Stimulated activated CD4-positive, alpha-beta T cell treated with anti-CD3 and anti-CD28 coated beads, Interleukin-4, amount 100 ng/mL, for 1 hour (primary cell): ENCODE measurements at places on chromosomes 6 and 20.

GRCh38 chr6:169848946-169849345 lies 97.5 kb downstream of the ERMARD start:
- DNase-seq = no peak

DNA sequence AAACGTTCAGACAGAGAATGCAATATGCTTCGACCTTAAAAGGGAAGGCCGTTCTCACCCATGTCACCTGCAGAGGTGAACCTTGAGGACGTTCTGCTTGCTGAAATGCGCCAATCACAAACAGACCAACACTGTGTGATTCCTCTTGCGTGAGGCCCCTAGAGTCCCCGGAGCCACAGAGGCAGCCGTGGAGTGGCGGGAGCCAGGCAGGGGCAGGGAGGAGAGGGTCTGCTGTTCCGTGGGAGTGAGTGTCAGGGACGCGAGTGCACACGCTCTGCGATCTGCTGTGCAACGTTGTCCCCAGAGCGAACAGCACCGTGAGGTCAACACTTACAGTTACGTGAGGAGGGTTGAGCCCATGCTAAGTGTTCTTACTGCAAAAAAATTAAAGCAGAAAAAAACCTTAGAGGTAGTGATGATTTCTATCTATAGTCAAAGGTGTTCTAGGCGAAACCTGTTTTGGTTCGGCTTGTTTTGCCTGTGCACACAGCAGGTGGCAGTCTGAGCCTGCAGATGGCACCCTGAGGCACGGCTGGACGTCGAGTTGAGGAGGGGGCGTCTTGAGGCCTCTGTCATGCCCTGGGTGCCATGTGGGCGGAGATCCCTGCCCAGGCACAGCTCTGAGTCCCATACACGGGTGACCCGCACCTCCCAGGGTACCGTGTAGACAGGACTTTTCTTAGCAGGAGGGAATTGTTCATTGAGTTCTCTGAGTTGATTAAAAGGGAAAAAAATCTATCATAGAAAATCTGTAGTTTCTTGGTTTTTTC lies 71.7 kb upstream of the FRMD1 start:
- DNase-seq = no peak

- no peak for DNase-seq
Observed at GRCh38 chr6:166415306-166415705, 32.6 kb upstream of the MPC1 start.

DNA sequence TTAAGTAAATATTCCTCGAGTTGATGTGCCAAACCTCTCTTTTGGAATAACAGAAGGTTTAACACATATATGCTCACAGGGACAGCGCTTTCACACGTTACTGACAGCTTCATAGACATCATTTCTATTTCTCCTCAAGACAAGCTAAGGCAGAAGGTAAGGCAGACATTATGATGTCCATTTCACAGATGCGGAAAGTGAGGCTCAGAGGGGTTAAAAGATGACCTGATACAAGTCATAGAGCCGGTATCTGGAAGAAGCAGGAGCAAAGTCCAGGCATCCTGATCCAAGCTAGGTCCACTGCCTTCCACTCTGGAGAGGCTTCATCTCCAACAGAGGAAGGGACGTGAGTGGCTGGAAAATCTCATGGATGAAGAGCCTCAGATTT lies 86.7 kb downstream of the FOXC1 start:
- no peak for DNase-seq

DNA sequence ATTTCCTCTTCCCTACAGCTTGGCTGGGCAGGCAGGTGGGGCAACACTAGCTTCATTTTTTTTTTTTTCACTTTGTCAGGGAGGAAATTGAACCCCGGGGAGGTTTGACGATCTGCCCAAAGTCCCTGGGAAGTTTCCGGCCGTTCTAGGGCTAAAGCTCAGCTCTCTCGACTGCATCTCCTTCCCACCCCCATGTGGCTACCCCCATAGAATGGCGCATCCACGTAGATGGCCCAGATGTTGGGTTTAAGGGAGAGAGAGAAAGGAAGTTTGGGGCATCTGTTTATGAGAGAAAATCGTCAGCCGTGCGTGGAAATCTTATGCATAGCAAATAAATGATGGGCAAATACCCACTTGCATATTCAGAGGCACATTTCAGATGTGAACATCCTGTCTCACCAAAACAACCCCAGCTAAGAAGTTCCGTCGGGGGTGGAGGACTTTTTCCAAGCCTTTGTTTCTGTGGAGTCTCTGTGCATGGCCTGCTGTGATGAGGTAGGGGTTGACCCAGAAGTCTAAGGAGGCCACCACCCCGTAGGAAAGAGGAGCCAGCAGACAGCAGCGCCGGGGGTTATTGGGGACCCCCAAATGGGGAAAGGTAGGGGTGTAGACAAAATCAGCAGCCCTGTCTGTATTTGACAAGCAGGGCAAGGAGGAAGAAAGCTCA lies 40.5 kb upstream of the ZNF831 start:
- DNase-seq = peak; percentile 30

- no peak for DNase-seq
Observed at GRCh38 chr6:6439778-6440177, 119.3 kb upstream of the F13A1 start.

GRCh38 chr6:150133686-150134085 lies 9.2 kb upstream of the PPP1R14C start:
- no peak for DNase-seq

DNA sequence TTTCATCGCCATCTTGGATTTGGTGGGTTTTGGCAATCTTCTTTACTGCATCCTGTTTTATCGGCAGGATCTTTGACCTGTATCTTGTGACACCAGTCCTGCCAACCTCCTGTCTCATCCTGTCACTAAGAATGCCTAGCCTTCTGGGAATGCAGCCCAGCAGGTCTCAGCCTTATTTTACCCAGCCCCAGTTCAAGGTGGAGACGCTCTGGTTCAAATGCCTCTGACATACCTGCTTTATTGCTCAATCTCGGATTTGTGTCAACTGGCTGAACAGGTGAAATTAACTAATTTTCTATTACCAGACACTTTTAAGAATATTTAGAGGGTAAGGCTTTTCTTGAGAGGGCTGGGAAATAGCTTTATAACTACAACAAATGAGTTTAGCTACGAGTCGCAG lies 102.5 kb downstream of the SASH1 start:
- DNase-seq = no peak

- no peak for DNase-seq
Observed at GRCh38 chr6:157066781-157067491, 256.4 kb downstream of the TMEM242 start.

GRCh38 chr6:132937466-132937906 lies 123.1 kb downstream of the RPS12 start:
- DNase-seq = peak; percentile 2

DNA sequence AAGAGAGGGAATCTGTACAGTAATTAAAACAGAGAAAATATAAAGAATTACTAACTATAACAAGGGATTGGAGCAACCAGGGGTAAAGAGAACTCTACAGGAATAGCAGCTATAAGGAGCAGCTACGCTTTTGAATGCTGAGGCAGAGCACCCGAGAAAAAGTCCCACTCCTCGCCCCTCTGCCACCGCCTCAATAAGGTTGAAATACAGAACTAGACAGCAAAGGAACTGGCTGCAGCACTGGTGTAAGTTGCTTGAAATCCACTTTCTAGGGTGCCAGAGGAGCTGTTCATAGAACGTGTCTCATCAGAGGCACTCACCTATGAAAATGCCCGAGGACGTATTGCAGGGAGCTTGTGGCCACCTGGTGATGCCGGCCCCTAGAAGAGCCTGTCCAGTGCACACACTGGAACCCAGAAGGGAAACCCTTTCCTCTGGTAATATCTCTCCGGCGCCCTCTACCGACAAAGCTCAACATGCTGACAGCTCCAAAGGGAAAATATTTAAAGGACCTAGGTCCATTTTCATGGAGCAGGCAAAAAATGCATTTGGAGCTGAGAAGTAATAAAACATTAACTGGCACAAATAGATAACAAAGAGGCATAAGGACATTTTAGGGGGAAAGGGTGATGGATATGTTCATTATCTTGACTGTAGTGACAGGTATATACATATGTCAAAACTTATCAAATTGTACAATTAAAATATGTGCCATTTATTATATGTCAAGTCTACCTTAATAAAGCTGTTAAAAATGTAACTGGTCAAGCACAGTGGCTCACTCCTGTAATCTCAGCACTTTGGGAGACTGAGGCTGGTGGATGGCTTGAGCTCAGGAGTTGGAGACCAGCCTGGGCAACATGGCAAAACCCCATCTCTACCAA lies 137.4 kb upstream of the HDAC2 start:
- peak; percentile 15 for DNase-seq

DNA sequence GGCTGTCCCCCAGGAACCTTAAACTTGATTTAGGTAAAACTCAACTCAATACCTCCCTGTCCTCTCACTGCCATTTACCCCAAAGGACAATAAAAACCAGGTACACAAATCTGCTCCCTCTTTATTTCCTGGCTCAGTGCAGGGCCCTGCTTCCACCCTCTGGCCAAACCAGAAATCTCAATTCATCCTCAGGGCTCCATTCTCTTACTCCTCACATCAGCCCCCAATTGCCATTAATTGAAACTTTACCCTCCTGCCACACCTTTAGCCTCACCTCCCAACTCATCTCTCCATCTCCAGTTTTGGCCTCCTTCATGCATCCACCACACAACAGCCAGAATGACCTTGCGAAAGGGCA lies 10.5 kb downstream of the ZBTB2 start:
- no peak for DNase-seq

DNA sequence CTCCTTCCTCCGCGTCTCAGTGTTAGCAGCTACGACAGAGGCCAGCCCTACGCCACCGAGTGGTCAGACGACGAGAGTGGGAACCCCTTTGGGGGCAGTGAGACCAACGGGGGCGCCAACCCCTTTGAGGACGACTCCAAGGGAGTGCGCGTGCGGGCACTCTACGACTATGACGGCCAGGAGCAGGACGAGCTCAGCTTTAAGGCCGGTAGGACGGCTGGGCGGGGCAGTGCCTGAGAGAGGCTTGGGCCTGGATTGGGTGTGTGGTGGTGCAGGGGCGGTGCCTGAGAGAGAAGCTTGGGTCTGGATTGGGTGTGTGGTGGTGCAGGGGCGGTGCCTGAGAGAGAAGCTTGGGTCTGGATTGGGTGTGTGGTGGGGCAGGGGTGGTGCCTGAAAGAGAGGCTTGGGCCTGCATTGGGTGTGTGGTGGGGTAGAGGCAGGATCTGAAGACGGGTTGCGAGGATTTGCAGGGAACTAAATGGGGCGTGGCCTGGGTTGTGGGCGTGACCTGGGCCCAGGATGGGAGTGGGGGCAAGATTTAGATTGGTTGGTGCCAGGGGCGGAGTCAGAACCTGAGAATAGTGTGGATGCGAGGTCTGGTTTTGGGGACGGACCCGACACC lies 24.4 kb downstream of the SPDEF start:
- DNase-seq = peak; percentile 7

- DNase-seq = no peak
Observed at GRCh38 chr6:111757342-111757741, 115.9 kb downstream of the FYN start.

DNA sequence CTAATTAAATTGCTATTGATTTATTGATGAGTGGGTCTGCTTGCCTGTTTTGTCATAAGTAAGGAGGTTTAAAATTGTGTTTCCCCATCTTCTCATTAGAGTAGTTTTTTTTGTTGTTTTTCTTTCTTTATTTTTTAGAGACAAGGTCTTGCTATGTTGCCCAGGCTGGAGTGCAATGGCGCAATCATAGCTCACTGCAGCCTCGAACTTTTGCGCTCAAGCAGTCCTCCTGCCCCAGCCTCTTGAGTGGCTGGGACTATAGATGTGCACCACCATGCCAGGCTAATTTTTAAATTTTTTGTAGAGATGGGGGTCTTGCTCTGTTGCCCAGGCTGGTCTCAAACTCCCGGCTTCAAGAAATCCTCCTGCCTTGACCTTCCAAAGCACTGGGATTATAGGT lies 31.0 kb downstream of the ANKS1A start:
- no peak for DNase-seq

DNA sequence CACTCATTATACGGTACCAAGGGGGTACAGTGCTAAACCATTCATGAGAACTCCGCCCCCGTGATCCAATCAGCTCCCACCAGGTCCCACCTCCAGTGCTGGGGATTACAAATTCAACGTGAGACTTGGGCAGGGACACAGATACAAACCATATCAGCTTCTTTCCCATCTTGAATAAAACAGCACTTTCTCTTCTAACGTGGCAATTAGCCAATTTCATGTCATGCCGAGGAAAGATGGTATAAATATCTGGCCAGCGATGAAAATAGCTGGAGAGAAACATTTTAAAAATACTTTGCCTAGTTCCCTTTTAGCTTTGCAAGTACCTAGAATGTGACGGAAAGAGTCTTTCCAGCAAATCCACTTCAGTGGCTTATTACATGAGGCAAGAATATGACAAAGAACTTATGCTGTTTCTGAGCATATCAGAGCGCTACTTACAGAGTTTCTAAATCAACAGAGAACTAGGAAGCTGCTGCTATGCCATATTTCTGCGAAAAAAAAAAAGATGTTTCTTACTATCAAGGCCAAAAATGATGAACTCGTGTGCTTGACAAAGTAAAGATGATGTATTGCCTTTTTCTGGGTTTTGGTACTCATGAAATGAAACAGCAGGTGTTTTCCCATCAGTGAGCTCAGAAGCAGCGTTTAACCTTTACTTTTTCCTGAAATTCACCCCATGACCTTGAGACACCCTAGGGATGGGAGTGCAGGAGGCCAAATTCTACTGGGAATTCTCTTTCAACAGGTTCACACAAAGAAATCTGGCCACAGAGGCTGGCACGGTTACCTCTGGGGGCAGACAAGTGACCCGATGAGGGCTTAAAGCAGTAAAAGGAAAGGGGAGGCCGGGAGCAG lies 37.9 kb downstream of the AGPAT4 start:
- DNase-seq = no peak

- no peak for DNase-seq
Observed at GRCh38 chr20:18465536-18466200, 1.2 kb downstream of the DZANK1 start.

GRCh38 chr20:35607003-35607735 lies 8.5 kb upstream of the SPAG4 start:
- DNase-seq = no peak

- no peak for DNase-seq
Observed at GRCh38 chr6:13927203-13927602, 2.5 kb downstream of the RNF182 start.

DNA sequence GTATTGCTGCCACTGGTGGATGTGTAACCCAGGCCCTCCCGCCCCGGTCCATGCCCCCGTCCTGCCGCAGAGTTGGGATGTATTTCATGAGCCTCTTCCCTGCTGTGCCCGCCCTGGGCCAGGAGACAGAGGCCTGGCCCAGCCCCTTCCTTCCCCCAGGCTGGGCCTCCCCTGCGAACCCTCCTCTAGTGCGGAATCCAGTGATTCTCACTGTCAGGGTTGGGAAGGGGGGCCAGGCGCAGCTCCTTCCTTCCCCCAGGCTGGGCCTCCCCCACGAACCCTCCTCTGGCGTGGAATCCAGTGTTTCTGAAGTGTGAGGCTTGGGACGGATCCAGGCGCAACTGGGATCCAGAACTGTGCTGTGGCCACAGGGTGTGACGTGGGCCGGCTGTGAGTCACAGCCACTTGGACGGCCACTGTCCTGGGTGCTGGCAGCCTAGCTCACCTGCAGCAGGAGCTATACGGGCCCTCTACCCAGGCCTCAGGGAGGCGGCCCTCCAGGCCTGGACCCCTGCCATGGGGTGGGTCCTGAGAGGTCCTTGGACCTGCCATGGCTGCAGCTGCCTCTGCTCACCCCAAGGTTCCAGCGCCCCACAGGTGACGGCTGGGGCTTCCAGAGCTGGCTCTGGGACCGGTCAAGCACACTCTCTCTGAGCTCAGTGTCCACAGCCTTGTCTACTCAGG lies 28.3 kb downstream of the COL20A1 start:
- DNase-seq = no peak

- no peak for DNase-seq
Observed at GRCh38 chr6:84652356-84653026, 111.9 kb downstream of the TBX18 start.

GRCh38 chr6:166775180-166775922 lies 148.3 kb upstream of the RPS6KA2 start:
- peak; percentile 46 for DNase-seq

- DNase-seq = no peak
Observed at GRCh38 chr6:69936674-69937363, 70.5 kb downstream of the COL19A1 start.
